ENCODE measurements at places on chromosomes 7 and 10. TPM values are rescaled to one million over a fixed set of nuclear protein-coding genes. Genes with fewer than 3 reads are reported as not detected.

The COL17A1 gene
- total RNA-seq, result not detected

The LIPK gene
- not detected for total RNA-seq

The EPO gene
- total RNA-seq, result not detected

The IRF5 gene
- 6.5 TPM for total RNA-seq

The ZKSCAN5 gene
- total RNA-seq, result 12.7 TPM

The SLC26A3 gene
- total RNA-seq, result not detected

The LIPJ gene
- total RNA-seq, result not detected

The NUTM2A gene
- total RNA-seq, result 0.26 TPM

The TMEM176A gene
- total RNA-seq, result 0.10 TPM
